ENCODE measurements at places on chromosomes 16 and 17.
A peak's percentile ranks its signal among the peaks of the same experiment; 100 is the strongest.

DNA sequence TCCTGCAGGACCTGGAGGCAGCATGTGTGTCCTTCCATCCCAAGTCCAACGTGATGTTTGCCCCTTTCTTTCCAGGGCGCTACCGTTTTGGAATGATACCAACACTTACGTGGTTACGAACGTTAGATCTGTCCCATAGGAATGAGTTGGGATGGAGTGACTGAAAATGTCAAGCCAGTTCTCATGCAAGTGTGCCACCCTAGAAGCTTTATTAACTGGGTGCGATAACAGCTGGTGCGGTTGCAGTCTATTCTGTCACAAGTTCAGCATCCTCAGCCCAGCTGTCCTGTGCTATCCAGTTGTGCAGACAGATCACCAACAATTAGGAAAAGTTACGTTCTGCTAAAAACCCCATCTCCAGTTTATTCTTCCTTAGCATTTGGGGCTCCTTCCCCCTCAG is 52.5 kb downstream of the BANP start:
- no peak for DNase-seq

- no peak for DNase-seq
Measured at GRCh38 chr17:82685291-82685690, 13.2 kb downstream of the RAB40B start.

DNA sequence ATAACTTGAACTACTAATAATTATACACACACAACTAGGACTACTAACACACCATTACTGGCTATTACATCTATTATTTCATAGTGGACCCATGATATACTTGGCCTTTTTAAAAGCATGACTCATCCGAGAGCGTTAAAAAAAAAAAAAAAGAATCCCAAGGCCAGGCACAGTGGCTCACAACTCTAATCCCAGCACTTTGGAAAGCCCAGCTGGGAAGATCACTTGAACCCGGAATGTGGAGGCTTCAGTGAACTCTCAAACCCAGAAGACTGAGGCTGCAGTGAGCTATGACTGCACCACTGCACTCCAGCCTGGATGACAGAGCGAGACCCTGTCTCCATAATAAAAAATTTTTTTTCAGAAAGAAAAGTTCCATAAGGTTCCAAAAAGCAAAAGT is 3.1 kb downstream of the GLG1 start:
- no peak for DNase-seq

- no peak for DNase-seq
Measured at GRCh38 chr17:82394278-82394677, 22.7 kb downstream of the UTS2R start.

DNA sequence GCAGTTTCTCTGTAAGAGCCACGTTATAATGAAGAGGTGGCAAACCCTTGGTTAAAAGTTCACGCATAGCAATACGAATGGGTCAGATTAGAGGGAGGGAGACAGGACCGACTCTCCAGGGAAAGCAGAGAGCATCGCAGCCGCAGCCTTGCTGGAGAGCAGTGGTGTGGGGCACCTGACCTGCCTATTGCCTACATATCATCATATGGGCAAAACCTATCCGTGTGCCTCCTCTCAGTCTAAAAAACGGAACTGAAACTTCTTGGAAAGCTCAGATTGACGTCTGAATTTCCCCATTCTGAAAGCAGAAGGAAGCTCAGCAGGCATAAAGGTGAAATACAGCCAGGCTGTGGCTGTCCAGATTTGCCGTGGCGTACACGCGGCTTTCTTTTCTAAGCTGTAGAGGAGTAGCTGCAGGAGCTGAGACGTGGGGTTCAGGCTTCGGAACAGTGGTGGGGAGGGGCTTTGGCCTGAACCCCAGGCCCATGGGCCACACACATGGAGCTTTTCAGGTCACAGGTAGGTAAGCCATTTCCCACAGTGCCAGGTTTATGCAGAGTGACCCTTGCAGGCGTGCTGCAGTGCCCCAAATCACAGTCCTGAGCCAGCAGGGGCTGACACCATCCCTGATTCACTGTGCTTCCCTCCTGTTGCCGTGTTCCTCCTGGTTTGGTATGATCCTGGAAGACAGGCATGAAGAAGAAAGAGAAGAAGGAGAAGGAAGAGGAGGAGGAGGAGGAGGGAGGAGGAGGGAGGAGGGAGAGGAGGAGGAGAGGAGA is 41.6 kb upstream of the TNRC6C start:
- no peak for DNase-seq

GRCh38 chr17:57999496-58000017 is 7.5 kb downstream of the SRSF1 start:
- no peak for DNase-seq

GRCh38 chr17:39921323-39921722 is 2.9 kb upstream of the GSDMB start:
- no peak for DNase-seq

DNA sequence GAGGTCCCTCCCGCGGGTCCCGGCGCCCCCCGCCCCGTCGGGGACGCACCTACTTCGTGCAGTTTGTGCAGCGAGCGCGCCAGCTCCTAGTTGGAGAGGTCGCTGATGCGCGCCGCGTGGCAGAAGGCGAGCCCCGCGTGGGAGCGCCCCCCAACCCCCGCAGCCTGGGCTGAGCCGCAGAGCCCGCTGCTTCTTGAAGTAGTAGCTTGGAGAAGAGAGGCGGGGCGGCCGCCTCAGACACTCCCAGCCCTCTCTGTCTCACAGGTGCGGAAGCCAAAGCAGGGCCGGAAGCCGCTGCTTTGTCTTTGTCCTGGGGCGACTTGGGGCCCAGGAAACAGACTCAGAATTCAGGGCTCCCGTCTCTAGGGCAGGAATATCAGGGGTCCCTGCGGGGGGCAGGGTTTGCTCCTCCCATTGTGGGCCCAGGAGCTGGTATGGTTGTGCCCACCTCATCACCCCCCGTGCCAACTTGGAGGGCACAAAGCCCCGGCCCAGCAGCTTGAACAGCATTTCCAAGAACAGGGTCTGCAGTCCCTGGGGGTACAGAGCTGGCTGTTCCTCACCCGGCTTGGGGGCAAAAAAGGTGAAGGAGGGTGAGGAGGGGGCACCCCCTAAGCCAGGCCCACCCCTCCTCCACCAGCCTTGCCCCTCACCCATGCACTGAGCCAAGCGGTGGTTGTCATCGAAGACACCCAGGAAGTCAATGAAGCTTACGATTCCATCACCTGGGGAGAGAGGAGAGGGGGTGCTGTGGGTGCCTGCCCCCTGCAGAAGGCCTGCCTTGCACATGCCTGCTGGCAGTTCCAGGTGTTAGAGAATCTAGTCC is 13.5 kb downstream of the SPATA32 start:
- DNase-seq = peak; percentile 65

GRCh38 chr16:75997606-75998005 is 271.3 kb upstream of the CPHXL start:
- DNase-seq = no peak

DNA sequence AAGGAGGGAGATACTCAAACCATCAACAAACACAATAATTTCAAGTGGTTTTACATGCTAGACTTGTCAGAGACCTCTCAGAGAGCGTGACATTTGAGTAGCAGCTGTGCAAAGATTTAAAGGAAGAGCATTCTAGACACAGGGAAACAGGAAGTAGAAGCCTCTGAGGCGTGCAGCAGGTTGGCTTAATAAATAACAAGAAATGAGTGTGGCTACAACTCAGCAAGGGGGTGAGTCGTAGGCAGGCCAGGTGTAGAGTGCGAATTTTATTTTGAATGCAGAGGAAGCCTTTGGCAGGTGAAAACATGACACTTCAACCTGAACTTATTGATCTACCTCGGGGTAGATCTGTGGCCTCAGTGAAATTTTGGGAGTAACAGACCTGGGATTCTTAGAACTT is 73.2 kb upstream of the MRTFB start:
- DNase-seq = no peak

DNA sequence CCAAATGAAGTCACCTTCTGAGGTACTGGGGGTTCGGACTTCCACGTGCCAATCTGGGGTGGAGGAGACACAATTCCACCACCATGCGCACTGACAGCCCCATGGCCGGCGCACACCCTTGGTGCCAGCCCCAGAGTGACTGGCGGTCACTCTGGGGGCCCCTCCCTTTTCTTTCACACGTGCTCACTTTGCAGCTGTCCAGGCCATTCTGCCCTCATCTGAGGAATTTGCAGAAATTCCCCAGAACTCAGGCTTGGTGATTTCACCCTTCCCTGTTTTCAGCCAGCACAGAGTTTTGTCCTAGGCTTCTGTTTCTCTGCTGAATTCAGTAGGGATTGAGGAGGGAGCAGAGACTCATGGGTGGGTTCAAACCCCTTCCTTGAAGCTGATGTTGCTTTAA is 54.8 kb downstream of the CDRT4 start:
- DNase-seq = no peak

- peak; percentile 44 for DNase-seq
Measured at GRCh38 chr17:39209317-39210092, 9.4 kb downstream of the RPL19 start.

DNA sequence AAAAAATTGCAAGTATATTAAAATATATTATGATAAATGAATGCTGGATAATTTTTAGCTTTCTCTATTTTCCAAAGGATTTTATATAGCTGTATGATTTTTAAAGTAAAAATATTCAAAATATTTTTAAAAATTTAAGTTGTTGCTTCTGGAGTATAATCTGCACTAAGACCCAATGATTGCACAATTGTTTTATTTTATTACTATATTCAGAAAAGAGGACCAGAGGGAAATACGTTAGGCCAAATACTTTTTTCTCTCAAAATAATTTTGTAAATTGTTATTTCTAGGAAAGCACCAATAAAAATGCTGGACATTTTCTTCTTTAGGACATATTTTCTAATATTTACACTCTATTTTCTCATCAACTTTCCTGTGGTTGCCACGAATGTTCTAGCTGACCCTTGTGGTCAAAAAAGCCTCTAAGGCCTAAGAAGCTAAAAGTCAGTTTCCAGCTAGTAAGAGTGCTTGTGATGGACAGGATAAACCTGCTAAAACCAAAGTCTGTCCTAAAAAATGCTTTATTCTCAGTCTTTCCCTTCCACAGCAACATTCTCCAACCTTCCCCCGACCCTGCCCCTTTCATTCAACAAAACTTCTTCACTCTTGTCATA is 31.2 kb downstream of the MMD start:
- DNase-seq = no peak

- DNase-seq = peak; percentile 24
Measured at GRCh38 chr17:6755731-6756184, at the start of gene XAF1. TSS of gene XAF1 (plus strand) at chr17:6756046. CDS start at chr17:6756079, 33 bp downstream.

DNA sequence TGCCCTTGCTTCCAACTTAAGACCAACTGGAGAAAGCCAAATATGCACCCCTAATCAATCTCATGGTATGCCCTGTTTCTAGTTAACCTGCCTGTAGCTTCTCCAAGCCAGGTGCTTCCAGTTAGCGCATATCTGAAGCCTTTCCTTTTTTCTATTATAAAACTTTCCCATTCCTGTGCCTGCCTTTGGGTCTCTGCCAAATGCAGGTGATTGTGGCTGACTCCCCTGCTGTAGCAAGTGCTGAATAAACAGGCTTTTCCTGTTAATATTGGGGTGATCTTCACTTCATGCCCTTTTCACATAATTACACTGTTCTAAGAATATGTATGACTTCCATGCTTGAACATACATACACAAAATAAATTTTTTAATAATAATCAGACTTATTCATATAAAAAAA is 207.4 kb downstream of the TANC2 start:
- DNase-seq = no peak

DNA sequence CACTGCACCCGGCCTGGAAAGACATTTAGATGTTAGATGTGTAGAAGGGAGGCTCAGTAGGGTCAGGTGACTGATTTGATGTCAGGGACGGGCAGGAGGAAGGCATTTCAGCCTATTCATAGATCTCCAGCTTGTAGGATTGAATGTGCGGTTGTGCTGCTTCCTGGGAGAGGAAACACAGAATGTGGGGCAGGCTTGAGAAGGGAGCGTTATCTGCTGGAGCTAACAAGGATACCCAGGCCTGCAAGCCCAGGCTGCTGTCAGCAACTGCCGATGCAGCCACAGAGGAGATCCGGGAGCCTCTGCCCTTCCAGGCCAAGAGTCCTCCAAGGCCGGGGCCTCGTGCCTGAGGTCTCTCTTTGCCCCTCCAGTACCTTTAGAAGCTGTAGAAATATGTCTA is 205.6 kb downstream of the SPECC1 start:
- DNase-seq = no peak

DNA sequence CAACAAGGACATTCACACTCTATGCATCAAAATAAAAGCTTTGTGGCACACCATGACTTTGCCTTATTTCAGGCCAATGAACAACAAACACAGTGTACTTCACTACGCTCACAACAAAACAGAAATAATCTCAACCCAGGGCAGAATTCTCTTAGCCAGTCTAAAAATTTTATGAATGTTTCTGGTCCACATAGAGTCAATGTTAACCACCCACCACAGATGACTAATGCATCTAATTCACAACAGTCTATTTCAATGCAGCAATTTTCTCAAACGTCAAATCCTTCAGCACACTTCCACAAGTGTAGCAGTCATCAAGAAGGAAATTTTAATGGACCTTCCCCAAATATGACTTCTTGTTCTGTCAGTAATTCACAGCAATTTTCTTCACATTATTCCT is 101.7 kb downstream of the CHD9 start:
- DNase-seq = no peak

- no peak for DNase-seq
Measured at GRCh38 chr16:8278031-8278580, 312.2 kb downstream of the TMEM114 start.

DNA sequence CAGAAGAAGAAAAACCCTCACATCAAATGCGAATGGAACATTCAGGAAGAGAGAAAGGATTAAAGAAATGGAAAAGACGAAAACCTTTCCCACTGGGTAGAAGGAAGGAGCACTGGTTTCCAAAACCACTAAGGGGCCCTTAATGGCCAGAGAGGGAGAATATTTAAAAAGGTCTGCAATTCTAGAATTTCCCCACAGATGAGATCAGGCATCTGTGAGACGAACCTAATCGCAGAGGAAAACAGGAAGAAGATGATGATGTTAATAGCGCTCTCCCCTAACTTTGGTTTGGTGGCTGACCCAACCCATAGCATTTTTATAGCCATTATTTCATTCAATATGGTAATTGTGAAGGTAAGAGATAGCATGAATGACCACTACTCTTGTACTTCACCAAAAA is 32.8 kb downstream of the XYLT1 start:
- no peak for DNase-seq

GRCh38 chr16:84751947-84752346 is 52.1 kb downstream of the USP10 start:
- no peak for DNase-seq

DNA sequence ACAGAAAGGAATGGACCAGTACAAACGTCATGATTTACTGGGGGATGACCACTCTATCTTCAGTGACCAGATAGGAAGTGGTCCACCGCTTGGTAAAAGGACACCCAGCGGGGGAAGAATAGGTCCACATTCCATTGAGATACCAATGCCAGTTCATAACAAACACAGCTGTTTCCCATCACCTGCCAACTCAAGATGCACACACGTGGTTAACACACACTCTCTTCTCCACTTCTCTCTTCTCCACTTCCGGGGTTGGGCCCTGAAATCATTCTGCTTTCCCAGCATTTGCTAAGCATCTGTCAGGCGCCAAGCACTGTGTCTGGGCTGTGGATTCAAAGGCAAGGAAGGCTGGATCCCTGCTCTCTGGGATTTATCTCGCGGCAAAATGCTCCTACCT is 175.5 kb downstream of the SLC39A11 start:
- no peak for DNase-seq

GRCh38 chr17:43559161-43559816 is 13.1 kb upstream of the ETV4 start:
- DNase-seq = no peak

- DNase-seq = no peak
Measured at GRCh38 chr16:24972608-24973220, 42.5 kb downstream of the ARHGAP17 start.
